Eye (tissue), 1 donor: ENCODE measurements at places on chromosomes 6 and 20.

DNA sequence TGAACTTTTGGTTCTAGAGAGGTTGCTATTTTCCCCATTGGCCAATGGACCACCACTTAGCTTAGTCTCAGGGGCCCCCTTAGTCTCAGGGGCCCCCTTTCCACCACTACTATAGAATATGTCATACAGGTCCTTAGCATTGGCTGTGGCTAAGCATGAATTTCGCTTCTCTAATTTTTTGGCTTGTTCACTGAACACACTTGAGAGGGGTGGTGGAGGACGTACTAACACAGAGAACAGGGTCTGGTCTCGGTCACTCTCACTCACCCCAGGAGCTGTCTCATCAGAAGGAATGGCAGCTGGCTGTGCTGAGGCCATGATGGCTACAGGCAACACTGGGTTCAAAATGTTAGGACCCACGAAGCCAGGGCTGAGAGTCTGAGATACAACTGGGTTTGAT is 30.3 kb downstream of the ZNF318 start:
- DNase-seq: no peak

GRCh38 chr20:60262967-60263603 is 304.9 kb downstream of the CDH26 start:
- DNase-seq: no peak

DNA sequence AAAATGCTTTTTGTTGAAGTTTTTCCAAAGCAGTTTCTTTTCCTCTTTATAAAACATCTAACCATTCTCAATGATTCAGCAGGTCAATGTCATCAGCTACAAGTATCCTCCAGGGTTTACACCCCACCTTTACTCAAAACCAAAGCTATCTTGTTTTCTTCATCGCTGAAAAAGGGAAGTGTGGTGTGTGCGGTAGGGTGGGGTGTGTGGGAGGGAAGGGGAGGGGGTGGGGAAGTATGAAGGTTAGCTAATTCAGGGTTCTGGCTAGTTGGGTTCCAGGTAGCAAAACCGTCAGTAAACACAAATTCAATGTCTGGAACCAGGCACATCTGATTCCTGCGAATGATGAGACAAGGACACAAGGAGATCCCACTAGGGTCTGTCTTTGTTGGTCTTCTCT is 189.6 kb downstream of the GJA10 start:
- no peak for DNase-seq

DNA sequence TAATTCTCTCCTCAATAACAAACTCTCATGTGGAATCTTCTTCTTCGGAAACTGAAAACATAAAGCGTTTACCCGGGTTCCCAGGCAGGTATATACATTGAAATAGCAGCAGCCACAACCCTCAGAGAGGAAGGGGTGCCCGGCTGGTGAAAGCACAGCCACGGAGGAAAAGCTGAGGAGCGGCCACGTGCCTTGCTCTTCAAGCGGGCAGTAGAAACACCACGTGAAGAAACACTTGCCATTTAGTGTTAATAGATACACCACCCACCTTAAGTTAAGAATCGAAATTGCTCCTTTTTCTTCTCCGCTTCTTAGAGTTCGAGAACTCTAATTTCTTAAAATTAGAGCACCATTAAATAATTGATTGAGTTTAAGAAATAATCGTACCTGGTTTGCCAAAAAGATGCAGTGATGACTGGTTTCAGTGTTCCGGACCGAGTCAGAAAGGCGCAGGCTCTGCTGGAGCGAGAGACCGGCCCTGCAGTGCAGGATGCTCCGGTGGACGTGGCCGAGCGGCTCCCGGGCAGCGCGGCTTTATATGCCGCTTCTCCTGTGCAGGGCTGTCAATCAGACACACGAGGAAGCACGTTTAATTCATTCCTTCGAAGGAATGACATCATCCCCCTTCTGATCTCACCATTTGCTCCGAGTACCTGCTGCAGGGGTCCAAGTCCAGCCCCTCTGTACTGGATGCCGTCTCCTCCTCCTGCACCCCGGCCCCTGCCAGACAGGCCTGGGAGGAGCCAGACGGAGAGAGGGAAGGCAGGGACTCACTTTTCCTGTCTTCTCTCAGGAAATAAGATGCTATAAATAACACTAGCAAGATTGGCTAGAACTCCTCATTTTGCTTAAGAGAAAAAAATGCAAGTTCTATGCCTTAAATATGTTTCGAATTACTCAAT is at the start of gene THBS2:
TSS of gene THBS2 (minus strand) at position 510 of the 902 bp plus-strand sequence. CDS start 3,062 bp downstream, outside the sequence.
- peak; percentile 84 for DNase-seq

DNA sequence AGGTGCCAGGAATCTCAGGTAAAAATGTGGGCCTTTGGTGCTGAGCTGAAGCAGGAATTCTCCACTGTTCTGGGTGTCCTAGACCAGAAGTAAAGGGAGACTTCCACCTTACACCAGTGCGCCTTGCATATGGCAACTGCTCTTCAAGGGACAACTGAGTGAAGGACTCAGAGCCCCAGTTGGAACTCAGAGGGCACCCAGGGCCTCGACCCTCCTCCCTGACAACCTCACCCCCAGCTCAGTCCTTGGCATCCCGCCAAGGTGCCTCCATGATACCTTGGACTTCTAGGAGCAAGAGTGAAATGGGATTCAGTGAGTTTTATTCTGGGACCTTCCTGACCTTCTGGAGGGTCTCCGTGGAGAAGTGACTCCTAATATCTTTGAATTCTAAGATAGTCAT is 153.7 kb upstream of the PROKR2 start:
- DNase-seq: no peak

DNA sequence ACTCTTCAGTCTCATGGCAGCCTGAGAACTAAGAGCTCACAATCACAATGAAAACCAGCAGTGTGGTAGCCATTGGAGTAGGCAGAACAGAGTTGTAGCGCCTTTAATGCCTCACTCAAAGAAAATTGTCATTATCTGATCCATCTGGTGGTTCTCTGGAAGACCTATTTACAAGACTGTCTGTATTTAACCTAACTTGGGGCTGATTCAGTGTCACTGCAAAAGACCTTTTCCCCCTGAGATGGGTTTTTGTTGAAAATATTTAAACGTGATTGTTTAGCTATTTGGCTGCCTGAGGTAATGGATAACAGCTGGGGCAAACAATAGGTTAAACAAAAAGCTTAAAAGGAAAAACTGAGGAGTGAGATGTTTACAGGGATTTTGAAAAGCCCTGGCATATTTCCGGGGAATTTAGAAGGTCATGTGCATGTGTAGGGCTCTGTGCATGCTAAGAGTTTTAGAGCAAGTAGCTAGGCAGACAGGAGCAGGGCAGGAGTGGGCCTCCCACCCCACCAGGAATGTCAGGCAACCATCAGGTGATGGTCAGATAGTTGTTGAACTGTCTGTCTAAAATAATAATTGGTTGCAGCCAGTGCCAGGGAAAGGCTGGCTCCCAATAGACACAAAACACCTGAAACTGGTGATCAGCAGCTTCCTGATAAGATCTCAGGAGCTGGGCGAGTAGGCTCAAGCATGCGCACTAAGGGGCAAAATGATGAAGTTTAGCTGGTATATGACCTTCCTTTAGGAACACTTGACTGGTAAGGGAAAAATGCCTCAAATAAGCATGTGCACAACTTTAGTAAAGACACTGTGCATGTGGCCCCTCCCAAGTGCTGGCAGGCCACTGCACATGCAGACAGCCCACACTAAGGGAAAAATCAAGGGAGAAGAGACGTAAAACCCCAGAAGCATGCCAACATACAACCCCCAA is 70.8 kb upstream of the AKIRIN2 start:
- peak; percentile 38 for DNase-seq

DNA sequence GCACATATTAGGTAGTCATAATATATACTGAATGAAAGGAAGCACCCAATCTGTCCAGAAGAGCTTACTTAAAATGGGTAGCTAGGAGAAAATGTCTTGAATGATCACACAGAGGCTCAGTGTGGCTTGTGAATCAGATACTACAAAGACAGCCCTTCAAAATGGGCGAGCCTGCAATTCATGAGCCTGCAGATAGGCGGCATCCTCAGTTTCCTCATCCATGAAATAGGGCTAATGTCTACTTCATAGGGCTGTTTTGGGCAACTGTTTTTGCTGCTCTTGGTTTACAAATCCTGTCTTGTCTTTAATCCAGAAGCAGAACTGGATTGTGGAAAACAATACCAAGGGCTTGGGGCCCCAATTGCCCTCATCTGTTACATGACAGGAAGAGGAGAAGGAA is 129.3 kb upstream of the KCNK16 start:
- DNase-seq: no peak

- no peak for DNase-seq
Measured at GRCh38 chr20:45336530-45337366, 11.5 kb downstream of the SDC4 start.

- no peak for DNase-seq
Measured at GRCh38 chr6:139336488-139336887, 38.0 kb downstream of the CITED2 start.

DNA sequence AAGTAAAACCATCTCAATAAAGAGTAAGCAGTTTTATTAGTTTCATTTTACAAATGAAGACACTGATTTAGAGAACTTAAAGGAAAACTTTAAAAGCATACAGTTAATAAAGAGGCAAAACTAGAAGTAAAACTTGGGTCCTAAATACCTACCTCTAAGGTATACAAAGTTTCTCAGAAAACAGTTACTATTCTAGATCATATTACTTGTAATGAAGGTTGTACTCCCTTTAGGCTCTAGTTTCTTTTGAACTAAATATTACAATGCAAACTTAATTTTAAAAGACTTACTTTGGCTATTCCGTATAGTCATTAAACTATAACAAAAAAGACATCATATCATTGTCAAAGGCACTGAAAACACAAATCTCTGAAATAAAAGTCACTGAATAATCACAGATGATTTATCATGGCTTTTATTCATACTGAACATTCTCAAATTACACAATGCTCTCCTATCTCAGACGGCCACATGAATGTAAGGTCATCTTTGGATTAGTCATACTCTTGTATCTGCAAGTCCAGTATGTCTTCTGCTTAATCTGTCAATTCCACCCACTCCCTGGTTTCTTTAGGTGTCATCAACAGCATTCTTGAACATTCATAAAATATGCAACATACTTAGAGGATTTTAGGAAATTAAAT is 361.6 kb upstream of the RUNX2 start:
- DNase-seq: no peak

DNA sequence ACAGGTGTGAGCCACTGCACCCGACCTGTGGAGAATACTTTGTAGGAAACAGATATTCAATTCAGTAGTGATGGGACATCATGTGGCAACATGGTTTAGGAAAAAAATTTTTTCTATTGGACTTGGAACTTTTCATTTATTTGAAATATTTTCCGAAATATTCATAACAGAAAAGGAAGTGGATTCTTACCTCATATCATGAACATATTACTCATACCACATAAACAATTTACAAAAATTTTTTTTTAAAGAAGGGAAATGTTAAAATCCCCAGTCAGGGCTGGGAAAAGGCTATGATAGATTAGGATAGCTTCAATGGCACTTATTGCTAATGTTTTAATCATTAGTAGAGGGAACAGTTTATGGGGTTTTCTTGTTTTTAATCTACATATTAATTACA is 6.8 kb upstream of the ALDH8A1 start:
- no peak for DNase-seq

- no peak for DNase-seq
Measured at GRCh38 chr6:76351275-76351674, 278.8 kb upstream of the IMPG1 start.

DNA sequence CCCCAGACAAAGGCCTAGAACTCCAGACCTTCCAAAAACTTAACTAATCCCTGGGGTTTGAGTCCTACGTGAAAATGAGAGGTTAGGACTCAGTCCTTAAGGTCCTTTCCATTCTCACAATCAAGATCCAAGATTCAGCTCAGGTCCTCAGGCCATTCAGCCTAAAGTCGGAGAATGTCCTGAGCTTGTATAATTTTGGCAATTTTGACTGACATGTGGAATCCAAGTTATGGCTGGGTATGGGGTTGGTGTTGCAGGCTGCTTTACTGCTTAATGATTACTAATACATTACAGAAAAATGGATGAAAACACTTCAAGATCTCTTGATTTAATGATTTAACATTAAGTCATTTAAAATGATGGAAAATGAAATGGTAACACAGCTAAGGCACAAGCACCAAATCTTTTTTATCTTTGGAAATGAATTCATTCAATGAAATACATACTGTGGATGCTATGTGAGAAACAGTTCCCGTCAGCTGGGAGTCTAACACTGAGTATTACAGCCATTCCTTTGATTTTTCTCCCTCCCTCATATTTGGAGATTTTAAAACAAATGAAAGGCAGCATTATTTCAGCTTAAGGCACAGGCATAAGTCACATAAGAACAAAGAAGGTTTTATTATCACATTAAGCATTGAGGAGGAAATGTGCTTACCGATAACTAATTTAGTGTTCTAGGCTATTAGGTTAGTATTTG is 1.3 kb downstream of the ARHGAP18 start:
- no peak for DNase-seq

DNA sequence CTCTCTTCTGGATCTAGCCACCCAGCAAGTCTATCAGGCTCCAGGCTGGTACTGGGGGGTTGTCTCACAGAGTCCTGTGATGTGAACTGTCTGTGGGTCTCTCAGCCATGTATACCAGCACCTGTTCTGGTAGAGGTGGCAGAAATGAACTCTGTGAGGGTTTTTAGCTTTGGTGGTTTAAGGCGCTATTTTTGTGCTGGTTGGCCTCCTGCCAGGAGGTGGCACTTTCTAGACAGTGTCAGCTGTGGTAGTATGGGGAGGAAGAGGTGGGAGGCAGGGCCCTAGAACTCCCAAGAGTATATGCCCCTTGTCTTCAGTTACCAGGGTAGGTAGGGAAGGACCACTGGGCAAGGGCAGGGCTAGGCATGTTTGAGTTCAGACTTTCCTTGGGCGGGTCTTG is 75.8 kb downstream of the SNAP91 start:
- DNase-seq: no peak

- no peak for DNase-seq
Measured at GRCh38 chr20:38995536-38996044, 33.4 kb downstream of the DHX35 start.

GRCh38 chr6:144797881-144798589 is 512.9 kb downstream of the UTRN start:
- DNase-seq: no peak

GRCh38 chr6:157182503-157183264 is 140.6 kb downstream of the TMEM242 start:
- no peak for DNase-seq

DNA sequence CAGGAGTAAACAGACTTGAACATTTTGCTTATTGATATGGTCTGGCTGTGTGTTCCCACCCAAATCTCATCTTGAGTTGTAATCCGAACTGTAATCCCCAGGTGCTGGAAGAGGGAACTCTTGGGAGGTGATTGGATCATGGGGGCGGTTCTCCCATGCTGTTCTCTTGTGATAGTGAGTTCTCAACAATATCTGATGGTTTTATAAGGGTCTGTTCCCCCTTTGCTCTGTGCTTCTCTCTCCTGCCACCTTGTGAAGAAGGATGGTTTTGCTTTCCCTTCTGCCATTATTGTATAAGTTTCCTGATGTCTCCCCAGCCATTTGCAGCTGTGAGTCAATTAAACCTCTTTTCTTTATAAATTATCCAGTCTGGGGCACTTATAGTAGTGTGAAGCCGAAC is 40.0 kb downstream of the MYLIP start:
- peak; percentile 64 for DNase-seq

GRCh38 chr20:62668441-62669027 is 26.2 kb downstream of the SLCO4A1 start:
- DNase-seq: peak; percentile 95
